ENCODE measurements at places on chromosomes 3 and 15. TPM values are rescaled to one million over a fixed set of nuclear protein-coding genes. Genes with fewer than 3 reads are reported as not detected.

- no peak overlapping the region for H3K27ac ChIP-seq
- no peaks in the 10 kb centered on the region for H3K36me3 ChIP-seq
- H3K27me3 ChIP-seq = no peaks in the 10 kb centered on the region
- no peak for DNase-seq
- H3K4me1 ChIP-seq = no peaks in the 10 kb centered on the region
- no peak overlapping the region for H3K4me3 ChIP-seq
Observed at GRCh38 chr15:70535071-70535954, 228.0 kb downstream of the UACA start.

- DNase-seq = no peak
- H3K36me3 ChIP-seq = no peaks in the 10 kb centered on the region
- no peaks in the 10 kb centered on the region for H3K4me1 ChIP-seq
- H3K27me3 ChIP-seq = no peaks in the 10 kb centered on the region
- no peak overlapping the region for H3K4me3 ChIP-seq
Observed at GRCh38 chr3:59873576-59874230, 823.9 kb upstream of the CFAP20DC start.

DNA sequence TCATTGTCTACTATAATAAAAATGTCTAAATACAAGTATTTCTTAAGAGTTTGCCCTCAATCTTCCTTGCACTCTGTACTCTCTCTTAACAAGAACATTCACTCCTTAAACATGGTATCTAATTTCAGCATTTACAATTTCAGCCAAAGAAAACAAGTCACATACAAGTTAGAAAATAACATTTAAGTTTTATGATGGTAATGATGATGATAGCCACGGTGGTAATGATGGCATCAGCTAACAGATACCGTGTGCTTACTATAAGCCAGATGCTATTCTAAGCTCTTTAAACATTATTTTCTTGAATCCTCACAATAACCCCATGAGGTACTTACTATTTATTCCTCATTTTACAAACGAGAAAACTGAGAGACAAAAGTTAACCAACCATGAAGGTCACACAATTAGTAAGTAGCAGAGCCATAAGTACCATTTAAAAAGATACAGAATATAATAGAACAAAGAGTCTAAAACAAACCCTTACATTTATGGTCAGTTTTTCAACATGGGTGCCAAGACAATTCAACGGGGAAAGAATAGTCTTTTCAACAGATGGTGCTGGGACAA, 7.4 kb downstream of the SPICE1 start:
- no peak overlapping the region for H3K4me3 ChIP-seq
- no peaks in the 10 kb centered on the region for H3K27me3 ChIP-seq
- no peak for DNase-seq
- no peak overlapping the region for H3K27ac ChIP-seq

DNA sequence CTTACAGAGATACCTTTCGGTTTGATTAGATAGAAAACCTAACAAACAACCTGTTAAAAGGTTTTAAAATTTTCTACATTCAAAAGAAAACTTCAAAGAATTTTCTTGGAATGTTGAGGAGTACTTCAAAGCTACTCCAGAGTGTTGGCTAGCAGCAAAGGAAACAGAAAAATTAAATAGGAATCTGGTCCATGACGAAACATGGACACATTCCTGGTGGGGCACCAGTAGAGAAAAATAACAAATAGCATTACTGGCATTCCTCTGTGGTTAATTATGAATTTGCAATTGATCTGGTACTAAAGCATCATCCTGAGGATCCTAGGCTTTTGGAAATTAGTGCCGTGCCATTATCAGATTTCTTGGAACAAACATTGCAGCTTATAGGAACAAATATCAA, 59.5 kb upstream of the DPPA4 start:
- H3K4me3 ChIP-seq = no peak overlapping the region
- H3K36me3 ChIP-seq = no peaks in the 10 kb centered on the region
- no peak for DNase-seq
- H3K27ac ChIP-seq = no peak overlapping the region
- no peaks in the 10 kb centered on the region for H3K27me3 ChIP-seq

DNA sequence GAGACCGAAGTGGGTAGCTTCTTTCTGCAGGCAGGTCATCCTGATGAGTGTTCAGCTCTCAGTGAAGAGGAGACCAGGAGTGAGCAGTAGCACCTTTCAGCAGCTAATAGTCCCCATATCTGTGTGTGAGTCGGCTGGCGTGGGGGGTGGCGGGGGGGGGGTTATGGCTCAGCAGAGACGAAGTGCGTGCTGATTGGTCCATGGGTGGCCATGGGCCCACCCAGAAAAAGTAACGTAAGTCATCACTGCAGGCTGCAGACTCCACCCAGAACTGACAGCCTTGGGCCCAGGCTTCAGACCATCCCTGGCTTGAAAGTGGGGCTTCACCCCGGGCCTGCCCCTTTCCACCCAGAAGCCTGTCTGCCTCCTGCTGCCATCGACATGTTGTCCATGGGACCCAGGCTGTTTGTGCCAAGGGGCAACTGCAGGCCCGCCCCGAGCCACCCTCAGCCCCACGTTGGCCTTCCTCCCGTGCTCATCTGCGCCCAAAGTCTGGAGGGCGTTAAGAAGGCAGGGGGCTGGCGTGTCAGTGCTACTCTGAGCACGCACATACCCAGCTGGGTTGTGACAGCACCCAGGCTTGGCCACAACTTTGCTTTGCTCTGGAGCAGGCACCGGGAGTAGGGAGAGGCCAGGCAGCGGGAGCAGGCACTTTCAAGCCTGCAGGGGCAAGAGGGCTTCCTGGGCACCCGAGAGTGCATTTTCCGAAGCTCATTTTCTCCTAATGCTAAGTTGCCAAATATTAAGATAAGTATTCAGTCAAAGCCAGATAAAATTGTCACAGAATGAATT, 511.7 kb upstream of the CDIN1 start:
- no peaks in the 10 kb centered on the region for H3K36me3 ChIP-seq
- DNase-seq = no peak
- H3K4me3 ChIP-seq = no peak overlapping the region
- no peaks in the 10 kb centered on the region for H3K4me1 ChIP-seq

The SNX22 gene
- not detected for total RNA-seq

DNA sequence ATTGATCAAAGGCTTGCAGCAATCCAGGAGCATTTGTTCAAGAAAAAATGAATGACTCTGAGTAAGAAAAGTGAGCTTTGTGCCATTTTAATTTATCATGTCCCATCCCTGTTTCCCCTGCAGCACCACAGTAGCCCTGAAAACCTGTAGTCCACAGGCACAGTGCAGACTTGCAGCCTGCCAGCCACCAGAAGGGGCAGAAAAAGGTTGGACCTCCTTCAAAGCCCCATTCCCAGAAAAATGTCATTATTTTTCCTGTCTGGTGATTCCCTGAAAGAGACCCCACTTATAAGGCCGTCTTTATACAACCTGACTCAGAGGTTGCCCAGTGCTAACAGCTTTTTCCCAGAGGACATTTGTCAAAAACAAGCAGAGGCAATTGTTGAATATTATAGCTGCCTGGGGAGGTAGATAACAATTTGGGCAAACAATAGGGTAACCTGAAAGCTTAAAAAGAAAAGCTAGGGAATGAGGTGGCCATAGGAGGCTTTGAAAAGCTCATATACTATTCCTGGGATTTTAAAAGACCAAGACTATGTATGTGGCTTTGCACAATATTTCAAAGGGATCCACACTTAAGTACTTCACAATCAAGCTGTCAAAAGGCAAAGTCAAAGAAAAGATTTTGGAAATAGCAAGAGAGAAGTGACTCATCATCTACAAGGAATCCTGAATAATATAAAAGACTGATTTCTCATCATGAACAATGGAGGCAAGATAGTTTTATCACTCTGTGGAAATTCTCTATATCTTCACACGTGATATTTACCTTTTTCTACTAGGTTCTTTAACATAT, 136.8 kb upstream of the PLXNA1 start:
- no peaks in the 10 kb centered on the region for H3K36me3 ChIP-seq
- no peaks in the 10 kb centered on the region for H3K27me3 ChIP-seq
- H3K4me3 ChIP-seq = no peak overlapping the region
- H3K4me1 ChIP-seq = no peaks in the 10 kb centered on the region

DNA sequence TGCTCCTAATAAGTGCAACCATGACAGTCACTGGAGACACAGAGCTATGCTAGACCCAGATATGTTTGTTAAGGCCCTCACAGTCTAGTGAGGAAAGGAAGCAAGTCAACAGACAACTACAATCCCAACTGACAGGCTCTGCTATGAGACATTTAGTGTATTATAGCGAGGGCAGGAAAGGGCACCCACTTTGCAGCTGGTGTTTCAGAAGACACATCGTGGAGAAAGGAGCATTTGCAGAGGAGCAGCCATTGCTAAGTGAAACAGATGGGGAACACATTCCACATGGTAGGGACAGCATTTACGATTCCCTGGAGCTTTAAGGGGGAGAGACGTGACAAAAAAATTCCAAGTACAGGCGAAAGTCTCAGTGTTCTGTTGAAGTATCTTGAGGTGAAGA, 685.6 kb downstream of the AGBL1 start:
- H3K36me3 ChIP-seq = no peaks in the 10 kb centered on the region
- H3K4me3 ChIP-seq = no peak overlapping the region
- H3K4me1 ChIP-seq = no peaks in the 10 kb centered on the region
- DNase-seq = no peak

The UPK1B gene
- total RNA-seq = not detected

DNA sequence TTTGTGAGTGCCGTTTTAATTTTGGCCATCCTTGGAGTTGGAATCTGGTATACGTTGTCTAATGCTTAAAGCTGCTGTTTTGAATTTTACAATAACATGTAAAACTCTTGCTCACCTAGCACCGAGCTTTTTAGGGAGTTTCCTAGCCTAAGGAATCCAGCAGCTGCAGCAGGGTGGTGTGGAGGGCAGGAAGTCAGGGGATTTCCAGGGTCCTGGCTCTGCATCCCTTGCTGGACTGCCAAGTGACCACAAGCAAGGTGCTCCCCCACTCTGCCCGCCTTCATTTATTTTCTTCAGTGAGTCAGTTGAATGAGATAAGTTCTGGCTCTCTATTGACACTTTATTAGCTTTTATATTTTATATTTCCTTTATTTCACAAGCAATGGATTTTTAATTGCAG, 113.7 kb downstream of the ATG7 start:
- peak overlapping the region; percentile 3 for H3K27ac ChIP-seq
- no peak for DNase-seq
- H3K36me3 ChIP-seq = no peaks in the 10 kb centered on the region
- no peaks in the 10 kb centered on the region for H3K27me3 ChIP-seq
- H3K4me3 ChIP-seq = no peak overlapping the region
- H3K4me1 ChIP-seq = peaks cover 21% of the 10 kb centered on the region

DNA sequence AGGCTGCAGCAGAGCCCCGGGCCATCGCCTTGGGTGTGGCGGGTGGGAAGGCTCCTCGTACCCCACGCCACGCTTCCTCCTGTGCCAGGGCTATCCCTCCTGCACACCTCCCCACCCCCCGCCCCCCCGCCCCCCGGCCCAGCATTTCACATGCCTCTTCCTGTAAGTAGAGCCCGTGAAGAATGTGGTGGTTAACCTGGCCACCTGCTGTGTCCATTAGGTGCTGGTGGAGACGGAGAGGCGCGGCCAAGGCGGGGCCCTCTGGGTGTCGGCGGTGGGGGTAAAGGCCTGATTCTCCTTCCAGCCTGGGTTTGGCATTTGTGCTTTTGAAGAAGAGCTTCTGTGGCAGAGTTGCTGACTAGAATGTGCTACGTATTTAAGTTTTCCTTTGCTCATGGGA, 127.8 kb downstream of the CHDH start:
- DNase-seq = no peak
- H3K27me3 ChIP-seq = no peaks in the 10 kb centered on the region
- H3K4me1 ChIP-seq = no peaks in the 10 kb centered on the region
- no peak overlapping the region for H3K4me3 ChIP-seq

The SETD2 gene
- 55.5 TPM for total RNA-seq
